ENCODE measurements at places on chromosomes 7 and 10.

- DNase-seq = no peak
Measured at GRCh38 chr7:132613737-132614136, 37.5 kb upstream of the PLXNA4 start.

- no peak for DNase-seq
Measured at GRCh38 chr10:18658271-18659124, 733 bp upstream of the ARL5B start.

- no peak for DNase-seq
Measured at GRCh38 chr7:117941138-117941810, 68.0 kb upstream of the CTTNBP2 start.

DNA sequence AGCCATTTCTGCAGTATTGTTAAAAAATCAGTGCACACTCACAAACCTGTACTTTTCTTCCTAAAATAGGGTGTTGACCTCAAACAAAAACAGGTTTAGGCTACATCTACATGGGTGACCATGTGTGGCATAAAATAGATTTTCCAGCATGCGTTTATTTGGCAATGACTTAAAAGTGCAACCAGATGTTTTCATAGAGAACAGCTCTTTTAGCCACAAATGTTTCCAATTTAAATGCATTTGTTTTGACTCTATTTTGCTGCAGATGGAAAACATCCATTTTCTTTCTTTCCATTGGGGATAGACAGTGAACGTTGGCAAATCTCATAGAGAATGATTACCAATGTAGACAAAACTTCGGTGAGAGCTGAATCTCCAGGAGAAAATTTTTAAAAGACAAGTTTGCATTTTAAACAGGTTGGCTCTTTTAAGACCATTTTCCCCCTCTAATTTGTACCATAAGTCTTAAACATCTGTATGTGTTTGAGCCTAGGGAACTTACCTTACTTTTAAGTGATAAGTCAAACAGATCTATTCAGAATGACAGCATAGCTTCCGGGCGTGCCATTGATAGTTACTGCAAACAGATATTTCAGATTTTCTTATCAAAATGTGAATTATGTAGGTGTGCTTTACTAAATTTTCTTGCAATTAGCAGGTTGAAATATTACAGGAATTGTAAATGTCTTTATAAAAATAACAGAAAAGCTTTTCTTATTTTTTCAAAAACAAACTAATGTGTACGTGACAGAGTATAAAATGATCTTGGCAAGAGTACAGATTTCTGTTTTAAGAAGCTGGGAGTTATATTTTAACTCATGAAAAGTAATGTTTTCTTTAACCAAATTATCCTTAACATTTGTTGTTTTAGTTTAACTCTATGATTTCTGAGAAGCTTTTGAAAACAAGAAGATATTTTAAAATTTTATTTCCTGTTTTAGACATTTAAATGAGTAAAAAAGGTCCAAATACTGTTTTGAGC lies 144.9 kb downstream of the HGF start:
- DNase-seq = no peak

- DNase-seq = no peak
Measured at GRCh38 chr7:114085592-114086501, 167.0 kb upstream of the PPP1R3A start.

- DNase-seq = no peak
Measured at GRCh38 chr7:80480566-80480965, 31.3 kb downstream of the GNAT3 start.

DNA sequence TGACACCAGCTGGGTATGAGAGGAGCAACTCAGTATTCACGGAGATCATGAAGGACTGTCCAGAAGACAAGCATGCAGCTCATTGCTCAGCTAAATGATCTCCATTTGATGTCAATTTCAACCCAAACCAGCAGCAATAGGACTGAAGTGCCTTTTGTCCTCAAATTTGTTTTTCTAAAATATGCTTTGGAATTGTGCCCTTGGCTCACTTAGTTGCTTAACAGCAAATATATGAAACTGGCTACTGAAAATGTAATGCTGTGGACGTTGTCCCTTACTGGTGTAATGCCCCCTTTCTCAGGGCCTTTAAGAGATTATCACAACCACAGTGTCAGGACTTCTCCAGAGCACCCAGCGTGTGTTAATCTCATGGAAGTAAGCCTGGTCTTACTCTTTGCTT lies 236.2 kb downstream of the SKIDA1 start:
- DNase-seq = no peak

GRCh38 chr10:109882251-109883057 lies 40.9 kb downstream of the XPNPEP1 start:
- DNase-seq = no peak

GRCh38 chr10:36440539-36440938 lies 684.9 kb upstream of the ANKRD30A start:
- DNase-seq = no peak

DNA sequence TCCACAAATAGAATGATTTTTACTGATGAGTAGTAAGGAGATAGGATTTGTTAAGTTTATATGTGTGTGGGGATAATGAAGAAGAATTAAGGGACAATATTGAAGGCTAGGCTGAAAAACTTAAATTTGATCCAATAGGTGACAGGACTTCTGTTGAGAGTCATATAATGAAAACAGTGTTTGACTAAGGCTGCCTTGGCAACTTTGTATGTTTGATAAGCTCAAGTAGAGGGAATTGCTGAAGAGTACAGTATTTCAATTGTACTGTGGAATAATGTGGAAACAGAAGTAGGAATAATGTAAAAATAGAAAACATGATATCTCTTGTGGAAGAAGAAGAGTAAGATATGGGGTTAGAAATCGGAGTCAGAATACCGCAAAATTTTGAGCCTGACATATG lies 10.5 kb downstream of the R3HCC1L start:
- DNase-seq = no peak

DNA sequence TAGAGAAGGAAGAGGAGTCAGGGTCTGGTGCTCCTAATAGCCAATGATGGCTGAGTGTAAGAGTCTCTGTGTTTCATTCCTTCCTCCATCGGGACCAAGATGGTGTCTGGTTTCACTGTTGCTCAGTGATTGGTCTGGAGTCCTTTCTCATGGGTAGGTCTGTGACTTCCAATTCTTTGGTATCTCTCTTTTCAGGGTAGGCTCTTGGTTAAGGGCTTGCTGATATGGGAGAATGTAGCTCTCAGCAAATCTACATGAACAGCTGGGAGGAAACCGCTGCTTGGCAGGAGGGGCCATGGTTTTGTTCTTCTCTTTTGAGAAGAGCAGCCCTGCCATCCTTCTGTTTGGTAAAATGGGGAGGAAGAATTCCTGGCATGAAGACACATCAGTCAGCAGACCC lies 209.1 kb upstream of the PODXL start:
- no peak for DNase-seq

GRCh38 chr7:2930310-2931033 lies 86.4 kb upstream of the GNA12 start:
- no peak for DNase-seq

DNA sequence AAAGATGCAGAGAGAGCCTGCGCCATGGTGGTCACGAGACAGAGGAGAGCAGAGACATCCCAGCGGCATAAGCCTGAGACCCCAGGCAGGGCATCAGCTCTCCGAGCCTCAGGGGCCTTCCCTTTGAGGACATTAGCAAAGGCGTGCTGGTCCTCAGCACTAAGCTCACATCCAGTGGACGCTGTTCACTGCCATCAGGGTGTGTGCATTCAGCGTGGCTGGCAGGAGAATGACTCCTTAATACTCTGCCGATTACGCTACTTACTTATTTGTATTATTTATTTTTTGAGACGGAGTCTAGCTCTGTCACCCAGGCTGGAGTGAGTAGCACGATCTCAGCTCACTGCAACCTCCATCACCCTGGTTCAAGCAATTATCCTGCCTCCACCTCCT lies 290.2 kb downstream of the KLF6 start:
- no peak for DNase-seq

DNA sequence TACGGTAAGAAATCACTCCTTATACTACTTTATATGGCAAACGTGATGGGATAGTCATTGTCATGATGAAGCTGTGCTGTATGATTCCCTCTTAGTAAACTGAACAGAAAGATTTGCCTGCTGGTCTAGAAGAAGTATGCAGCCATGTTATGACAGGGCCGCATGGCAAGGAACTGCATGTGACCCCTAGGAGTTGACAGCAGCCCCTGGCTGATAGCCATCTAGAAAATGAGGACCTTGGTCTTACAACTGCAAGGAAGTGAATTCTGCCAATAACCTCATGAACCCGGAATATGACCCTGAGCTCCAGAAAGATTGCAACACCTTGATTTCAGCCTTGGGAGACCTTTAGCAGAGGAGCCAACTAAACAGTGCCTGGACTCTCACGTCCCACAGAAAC lies 193.3 kb downstream of the SEMA3E start:
- no peak for DNase-seq

DNA sequence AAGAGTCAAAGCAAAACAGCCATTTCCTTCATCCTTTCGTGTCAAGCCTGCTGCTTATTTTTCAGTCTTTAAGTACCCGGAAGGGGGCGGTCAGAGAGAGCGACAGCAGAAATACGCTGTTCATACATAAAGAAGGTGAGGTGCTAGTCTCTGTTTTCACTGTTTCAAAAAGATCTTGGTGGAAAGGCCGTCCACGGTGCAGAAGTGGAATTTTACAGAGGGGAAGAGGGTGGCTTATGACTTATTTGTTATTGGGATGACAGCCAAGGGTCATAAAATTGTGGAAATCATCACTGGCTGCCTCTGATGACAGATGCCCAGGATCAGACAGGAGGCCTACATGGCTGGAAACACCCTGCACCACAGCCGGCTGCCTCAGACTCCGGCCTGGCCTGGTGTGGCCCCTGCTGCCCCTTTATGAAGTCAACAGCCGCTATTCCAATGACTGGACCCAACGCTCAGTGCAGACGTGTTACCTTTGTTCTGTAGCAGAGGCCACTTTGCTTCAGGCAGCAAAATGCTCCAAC lies 57.0 kb downstream of the HIPK2 start:
- DNase-seq = no peak

- DNase-seq = no peak
Measured at GRCh38 chr7:157854066-157854891, 517.5 kb downstream of the DNAJB6 start.

GRCh38 chr7:596819-597182 lies 77.2 kb upstream of the PDGFA start:
- DNase-seq = no peak

DNA sequence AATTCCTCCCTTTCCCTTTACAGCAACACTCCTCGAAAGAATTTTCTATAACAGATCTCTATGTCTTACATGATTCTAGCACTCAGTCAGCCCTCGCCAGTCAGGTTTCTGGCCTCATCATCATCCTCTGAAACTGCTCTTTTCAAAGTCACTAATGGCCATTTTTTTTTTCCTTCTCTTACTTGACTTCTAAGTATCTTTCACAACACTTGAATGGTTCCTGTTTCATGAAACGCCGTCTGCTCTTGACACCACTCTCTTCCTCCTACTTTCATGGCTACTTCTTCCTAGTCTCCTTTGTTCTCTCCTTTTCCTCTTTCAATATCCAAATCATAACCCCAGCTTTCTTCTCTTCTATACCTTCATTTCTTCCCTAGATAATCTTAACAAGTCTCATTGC lies 100.5 kb upstream of the NRP1 start:
- no peak for DNase-seq

GRCh38 chr10:10967581-10968256 lies 50.0 kb upstream of the CELF2 start:
- no peak for DNase-seq

DNA sequence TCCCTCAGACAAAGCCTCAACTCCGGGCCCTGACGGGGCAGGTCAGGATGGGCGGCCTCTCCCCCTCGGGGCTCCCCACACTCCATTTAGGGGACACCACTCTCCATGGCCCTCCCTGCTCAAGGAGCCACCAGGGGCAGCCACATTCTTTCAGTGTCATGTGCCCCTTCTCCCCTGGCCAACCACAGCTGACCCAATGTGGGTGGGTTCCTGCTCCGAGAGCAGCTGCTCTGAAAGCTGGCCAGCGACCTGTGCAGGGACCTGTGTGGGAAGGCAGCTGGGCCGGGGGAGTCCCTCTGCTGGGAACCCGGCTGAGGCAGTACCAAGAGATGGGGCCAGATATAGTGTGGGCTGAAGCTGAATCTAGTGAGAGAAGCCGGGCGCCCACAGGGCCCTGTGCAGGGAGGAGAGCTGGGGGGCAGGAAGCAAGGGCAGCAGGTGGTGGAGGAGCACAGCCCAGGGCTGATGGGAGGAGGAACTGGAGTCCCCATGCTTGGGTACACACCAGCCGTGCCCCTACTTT lies 40.6 kb upstream of the NPFFR1 start:
- DNase-seq = no peak

DNA sequence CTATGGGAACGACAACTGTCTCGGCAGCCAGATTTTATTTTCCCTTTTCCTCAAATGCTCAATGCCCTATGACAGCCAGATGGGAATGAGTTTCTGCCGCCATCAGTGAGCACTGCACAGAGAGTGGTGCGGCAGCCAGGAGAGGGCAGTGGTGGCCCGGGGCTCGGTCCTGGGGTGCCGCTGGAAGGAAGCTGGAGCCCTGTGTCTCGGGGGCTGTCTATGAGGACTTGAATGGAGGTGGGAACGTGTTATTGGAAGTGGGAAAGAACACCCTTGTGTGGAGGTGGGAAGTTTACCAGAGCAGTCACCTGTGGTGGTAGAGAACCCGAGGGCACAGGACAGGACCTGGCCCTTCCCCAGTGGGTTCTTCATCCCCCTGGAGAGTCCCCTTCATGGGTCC lies 35.8 kb downstream of the JAKMIP3 start:
- no peak for DNase-seq

- DNase-seq = no peak
Measured at GRCh38 chr7:104206841-104207240, 972 bp downstream of the ORC5 start.

DNA sequence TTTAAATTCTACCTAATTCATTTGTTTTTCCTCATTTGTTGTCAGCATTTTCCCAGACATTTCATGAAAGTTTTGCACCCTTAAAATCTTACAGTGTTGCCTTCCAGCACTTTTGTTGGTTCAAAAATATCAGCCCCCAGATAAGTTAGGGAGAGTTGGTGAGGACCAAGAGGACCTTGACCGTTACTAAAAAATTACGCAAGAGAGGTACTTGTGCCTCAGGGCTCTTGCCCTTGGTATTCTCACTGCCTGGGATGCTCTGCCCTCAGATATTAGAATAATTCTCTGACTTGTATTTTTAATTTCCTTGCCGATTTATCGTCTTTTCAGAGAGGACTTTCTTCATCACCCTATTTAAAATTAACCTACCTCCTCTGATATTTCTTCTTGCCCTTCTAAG lies 3.5 kb upstream of the AKR1B15 start:
- DNase-seq = no peak

GRCh38 chr10:14123139-14123538 lies 207.6 kb downstream of the FRMD4A start:
- no peak for DNase-seq

- no peak for DNase-seq
Measured at GRCh38 chr10:73759512-73760115, 15.4 kb downstream of the SEC24C start.

DNA sequence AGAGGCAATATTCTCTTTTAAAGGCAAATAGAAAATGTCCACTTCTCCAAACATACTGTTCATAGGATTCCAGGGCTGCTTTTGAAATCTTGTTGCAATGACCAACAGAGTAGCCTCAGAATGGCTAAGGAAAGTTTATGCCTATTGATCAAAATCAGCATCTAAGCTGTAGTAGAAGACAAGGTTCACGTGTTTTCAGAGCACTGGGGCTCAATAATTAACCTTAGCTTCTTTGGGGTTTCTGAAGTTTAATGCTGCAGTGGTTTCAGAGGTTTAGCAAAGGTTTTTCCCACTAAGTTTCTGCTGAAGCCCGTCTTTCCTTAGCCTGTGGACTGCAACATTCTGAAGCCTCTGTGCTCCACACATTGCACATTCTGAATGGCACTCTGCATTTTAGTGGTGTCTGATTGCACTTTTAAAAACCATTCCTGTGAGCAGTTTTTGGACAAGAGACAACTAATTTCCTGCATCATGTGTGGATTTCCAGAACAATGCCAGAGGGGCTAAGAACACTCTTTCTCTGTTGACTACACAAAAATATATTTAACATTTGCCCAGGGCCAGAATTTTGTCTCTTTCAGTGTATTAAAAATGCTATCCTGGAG lies 342.5 kb downstream of the PTEN start:
- no peak for DNase-seq

Measured in stimulated activated CD8-positive, alpha-beta memory T cell treated with anti-CD3 and anti-CD28 coated beads, Interleukin-7, amount 100 ng/mL, for 24 hours (primary cell).